ENCODE measurements at places on chromosomes 2 and 18.

DNA sequence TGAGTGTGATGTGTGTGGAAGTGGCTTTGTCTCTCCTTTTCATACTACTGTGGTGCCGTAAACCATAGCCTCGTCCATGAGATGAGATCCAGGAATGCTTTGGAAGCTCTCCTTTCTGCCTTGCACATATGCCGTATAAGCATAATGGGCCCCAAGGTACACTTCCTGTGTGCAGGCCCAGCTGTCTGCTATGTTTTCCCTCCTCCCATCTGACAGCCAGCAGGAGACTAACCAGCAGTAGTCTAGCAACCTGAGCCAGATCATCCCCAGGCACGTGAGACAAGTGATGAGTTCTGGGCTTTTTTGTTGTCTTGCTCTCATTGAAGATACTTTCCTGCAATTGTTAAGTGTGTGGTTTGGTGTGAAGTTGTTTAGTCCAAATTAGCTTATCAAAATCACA lies 555.5 kb upstream of the LRRTM4 start:
- DNase-seq: no peak

GRCh38 chr2:69209482-69209881 lies 177.5 kb downstream of the GFPT1 start:
- DNase-seq: no peak

DNA sequence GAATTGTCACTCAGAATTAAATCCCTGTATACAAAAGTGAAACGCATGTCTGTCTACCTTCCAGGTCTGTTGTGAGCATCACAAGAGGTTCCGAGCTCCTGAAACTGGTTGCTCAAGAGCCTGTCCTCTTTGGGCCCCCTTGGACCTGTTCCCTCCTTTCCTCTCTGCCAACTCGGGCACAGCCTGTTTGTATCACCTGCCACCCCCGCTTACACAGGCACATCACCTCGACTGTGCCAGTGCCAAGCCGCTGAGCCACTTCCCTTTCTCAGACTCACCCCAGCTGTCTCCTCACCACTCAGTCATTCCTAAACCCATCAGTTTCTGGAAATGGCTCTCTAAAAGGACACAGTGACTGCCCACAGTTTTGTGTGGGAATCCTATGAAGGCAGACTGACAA lies 3.1 kb downstream of the EFR3B start:
- DNase-seq: no peak

- no peak for DNase-seq
Observed at GRCh38 chr18:24002479-24002878, 12.1 kb upstream of the TTC39C start.

DNA sequence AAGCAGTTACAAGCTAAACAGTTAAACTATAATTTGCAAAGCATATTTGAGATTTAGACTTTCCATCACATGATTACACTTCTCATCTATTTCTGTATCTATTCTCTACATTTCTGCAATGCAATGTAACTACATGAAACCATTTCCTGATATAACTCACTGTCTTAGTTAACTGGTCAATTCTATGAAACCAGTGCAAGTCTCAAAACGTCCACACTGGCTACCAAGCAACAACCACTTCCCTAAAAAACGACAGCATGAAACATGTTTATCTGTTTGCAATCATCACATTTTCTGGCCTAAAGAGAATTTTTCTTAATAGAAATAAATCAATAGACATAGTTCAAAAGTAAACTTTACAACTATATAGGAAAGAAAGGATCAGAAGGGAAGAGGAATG lies 17.4 kb downstream of the FECH start:
- DNase-seq: no peak

GRCh38 chr2:60152226-60152833 lies 401.1 kb downstream of the BCL11A start:
- DNase-seq: peak; percentile 67

- DNase-seq: peak; percentile 10
Observed at GRCh38 chr2:212548455-212548819, 9.8 kb upstream of the ERBB4 start.

- DNase-seq: no peak
Observed at GRCh38 chr2:39416140-39416539, 20.9 kb downstream of the MAP4K3 start.

- DNase-seq: peak; percentile 98
Observed at GRCh38 chr2:85595301-85596025, at the start of gene RNF181. RNF181 (plus strand) TSS chr2:85595745; CDS start chr2:85595764, 19 bp downstream.

- DNase-seq: no peak
Observed at GRCh38 chr2:216879727-216880508, 20.1 kb upstream of the TNP1 start.

GRCh38 chr2:159051661-159052060 lies 83.2 kb downstream of the TANC1 start:
- no peak for DNase-seq

GRCh38 chr2:55408918-55409868 lies 10.5 kb downstream of the CCDC88A start:
- DNase-seq: no peak

DNA sequence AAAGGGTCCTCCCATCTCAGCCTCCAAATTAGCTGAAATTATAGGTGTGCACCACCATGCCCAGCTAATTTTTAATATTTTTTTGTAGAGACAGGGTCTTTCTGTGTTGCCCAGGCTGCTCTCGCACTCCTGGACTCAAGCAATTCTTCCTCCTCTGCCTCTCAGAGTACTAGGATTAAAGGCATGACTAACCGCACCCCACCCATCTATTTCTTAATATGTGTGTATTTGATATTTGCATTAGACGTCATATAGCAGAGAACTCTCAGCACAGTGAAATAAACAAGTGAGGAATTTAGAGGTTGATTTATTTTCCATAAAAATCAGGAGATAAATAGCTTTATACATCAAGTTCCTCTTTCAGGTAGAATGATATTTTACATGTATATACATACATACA lies 213.5 kb downstream of the FSIP2 start:
- DNase-seq: no peak

DNA sequence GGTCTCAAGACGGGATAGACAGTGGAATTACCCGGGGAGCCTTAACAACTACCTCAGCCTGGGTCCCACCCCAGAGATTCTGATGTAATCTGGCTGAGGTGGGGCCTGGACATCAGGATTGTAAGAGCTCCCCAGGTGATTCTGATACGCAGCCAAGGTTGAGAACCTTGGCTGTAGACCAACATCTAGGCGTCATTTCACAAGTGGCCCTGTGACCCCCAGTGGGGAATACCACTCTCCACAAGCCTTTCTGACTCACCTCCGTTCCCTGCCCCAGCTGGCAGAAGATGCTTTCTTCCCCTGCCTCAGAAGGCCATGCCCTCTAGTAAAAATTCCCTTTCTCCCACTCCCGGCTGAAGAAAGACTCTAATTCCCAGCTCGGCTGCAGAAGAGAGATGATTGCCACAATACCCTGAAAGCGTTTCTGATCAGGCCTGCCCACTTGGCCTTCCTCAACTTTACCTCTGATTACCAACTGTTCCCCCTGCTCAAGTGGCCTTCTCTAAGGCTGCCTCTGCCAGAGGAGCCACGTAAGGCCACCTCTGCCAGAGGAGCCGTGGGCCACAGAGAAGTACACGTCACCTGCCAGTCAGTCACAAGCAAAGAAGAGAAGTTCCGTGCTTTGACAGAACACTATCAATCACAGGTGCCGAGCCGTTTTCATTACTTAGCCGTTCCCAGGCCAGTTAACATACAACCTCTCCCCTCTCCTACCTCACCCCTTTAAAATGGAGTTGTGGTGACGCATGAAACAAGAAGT lies 116.8 kb upstream of the PKDCC start:
- no peak for DNase-seq

GRCh38 chr2:85760371-85760770 lies 6.6 kb downstream of the ATOH8 start:
- no peak for DNase-seq

DNA sequence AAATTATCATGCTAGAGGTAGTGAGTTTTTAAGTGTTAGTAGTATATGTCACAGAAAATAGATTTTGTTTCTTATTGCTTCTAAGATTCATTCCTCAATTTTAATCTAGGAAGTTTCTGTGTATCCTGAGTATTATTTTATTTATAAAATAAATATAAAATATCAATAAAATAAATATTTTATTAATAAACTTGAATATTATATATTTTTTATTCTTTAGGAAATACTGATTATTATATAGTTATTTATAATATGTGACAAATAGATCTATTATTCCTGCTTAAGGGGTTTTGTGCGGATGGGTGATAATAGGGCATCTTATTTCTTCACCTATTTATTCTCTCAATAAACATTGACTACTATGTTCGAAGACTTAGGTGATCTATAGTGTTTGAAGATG lies 191.0 kb downstream of the ZNF407 start:
- no peak for DNase-seq

GRCh38 chr2:183666031-183666430 lies 541.8 kb downstream of the NUP35 start:
- DNase-seq: no peak

GRCh38 chr2:150141226-150142001 lies 346.1 kb downstream of the RND3 start:
- no peak for DNase-seq

DNA sequence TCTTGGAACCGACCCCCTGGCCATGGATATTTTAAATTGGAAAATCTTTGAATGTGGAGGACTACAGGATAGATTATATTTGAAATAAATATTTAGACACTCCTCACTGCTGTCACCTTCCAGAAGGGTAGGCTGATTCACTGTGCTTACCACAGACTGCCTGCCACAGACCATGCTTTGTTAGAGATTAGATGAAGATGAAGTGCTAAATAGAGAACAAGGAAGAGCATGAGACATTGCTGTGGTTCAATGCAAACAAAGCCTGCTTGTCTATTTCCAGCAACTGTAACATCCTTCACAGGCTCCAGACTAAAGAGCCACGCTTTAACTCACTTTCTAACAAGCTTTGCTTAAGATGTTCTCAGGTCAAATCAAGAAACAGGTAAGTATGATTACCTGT lies 81.0 kb upstream of the TMEM17 start:
- DNase-seq: no peak

DNA sequence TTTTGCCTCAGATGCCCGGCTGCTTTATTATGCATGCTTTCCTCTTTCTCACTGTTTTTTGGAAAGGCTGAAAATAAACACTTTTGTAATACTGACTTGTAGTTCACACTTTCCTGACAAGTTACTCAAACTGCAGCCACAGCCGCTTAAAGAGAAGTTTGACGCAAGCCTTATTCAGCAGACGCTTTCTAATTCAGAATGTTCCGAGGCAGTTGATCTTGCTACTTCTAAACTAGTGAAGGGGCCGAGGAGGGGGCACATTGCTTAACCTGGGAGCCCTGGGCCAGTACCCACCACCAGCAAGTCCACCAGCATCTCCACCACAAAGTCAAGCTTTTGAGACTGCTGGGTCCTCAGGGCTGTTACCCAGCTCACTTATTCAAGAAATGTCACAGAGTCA lies 71.8 kb upstream of the SPRED2 start:
- DNase-seq: no peak

All from NAMALWA (cell line).